Left renal cortex interstitium (tissue), 4 donors: ENCODE measurements at places on chromosomes 1 and 21.

- DNase-seq, result no peak
Observed at GRCh38 chr1:154609398-154610380, 1.7 kb upstream of the ADAR start.

- no peak for DNase-seq
Observed at GRCh38 chr1:178055093-178055492, 38.8 kb upstream of the RASAL2 start.

GRCh38 chr1:94620345-94621031, 78.9 kb upstream of the F3 start:
- no peak for DNase-seq

DNA sequence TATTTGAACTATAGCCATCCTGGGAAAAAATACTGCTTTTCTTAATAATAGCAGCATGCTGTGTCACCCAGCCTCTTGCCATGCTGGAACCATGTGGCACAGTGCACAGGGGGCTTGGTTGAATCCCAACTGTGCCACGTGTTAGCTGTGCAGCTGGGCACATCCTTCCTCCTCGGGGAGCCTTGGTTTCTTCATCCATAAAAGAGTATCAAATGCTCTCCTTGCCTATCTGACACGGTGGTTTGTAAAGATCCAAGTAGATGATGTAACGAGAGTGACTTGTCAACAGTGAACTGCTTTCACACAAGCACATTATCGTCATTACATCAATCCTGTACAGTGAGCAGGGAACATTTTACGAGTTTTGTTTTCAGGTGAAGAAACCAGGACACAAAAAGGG, 24.4 kb downstream of the VASH2 start:
- no peak for DNase-seq

DNA sequence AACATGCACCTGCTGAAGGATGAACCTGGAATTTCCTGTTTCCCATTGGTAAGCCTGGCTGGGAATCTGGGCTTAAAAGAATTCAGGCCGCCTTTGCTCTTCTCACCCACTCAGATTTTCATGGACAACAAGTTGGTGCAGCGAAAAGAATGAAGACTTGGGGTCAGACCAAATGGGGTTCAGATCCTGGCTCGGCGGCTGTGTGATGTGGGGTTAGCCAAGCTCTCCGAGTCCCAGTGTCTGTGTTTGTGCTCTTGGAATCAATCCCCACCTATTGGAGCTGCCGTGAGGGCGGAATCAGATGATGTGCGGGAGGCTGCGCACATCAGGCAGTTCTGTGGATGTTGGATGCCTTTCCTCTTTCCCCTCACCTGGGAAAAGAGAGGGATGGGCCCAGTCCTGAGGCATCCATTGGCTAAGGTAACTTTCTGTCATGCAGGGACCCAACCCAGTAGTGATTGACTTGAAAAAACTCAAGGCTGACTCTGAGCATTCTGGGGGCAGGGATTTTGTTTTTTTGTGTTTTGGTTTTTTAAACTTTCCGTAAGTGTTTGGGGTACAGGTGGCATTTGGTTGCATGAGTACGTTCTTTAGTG, 228.3 kb downstream of the KAZN start:
- no peak for DNase-seq

DNA sequence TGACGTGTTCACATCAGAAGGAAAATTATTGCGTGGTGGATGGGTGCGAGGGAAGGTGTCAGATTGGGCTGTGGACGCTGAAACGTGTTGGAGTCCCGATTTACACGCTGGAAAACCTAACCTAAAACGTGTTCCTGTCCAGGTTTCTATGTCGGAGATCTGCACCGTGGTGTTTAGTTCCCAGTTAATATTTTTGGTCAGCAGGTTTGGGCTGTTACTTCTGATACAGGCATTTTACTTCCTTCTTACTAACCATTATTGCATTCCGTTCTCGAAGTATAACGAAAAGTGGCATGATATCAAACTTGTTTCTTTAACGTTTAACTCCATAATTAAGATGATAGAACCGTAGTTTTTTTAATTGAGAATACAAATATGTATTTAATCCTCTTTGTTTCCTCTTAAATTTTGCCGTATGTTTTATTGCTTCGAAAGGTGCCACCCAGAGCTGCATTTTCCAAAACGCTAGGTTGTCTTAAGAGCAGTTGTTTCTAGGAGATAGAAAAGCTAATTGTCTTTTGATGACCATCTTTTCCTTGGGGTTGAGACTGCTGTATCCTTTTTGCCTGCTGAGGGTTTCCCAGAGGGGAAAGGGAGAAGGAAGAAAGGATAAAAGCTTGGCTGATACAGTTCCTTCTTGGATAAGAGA, 1.3 kb downstream of the ADARB1 start:
- DNase-seq, result no peak

DNA sequence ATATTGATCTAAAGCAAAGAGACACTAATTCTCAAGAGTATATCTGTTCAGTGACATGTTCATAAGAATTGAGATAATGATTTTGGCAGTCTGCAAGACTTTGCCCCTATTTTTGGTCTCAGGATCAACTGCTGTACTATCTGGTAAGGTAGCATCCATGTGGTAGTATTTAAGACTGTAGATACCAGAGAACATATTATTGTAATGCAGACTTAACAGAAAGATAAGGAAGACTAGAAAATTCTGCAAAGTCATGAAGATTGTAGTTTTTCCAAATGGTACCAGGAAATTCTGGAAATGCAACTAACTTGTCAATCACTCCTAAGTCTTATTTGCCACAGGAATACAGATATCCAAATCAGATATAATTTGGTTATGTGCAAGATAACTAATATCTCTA, 35.1 kb downstream of the RNF2 start:
- no peak for DNase-seq

DNA sequence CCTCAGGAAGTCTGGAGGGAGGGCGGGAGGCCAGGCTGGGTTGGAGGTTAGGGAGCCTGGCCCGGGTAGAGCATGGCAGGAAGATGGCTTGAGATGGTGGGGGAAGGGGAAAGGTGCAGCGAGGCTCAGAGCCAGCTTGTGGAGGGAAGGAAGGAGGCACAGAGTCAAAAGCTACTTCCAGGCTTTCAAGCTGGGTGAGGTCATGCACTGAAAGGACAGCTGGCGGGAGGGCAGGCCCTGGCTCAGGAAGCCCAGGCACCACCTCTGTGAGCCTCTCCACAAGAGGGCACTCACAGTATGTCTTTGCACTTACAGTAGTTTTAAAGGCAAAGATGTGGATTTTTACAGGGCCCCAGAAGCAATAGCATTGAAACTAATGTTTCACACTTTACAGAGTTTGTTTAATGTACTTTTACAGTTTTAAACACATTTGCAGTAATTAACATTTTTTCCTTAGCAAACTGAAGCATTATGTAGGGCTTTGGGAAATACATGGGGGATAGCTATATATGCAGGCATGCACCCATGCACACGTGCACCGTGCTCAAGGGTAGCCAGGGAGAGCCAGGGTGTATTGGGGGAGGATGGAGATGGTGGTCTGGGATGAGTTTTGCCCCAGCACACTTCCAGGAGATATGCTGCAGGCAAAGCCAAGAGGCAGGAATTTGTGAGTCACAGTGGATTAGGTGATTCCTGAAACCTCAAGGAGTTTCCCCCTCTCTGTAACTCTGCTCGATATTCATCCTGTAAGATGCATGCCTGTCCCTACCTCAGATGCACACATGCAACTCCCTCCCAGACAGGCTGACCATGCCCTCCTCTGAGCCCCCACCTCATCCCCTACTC, 6.1 kb upstream of the ADAM15 start:
- DNase-seq, result no peak

DNA sequence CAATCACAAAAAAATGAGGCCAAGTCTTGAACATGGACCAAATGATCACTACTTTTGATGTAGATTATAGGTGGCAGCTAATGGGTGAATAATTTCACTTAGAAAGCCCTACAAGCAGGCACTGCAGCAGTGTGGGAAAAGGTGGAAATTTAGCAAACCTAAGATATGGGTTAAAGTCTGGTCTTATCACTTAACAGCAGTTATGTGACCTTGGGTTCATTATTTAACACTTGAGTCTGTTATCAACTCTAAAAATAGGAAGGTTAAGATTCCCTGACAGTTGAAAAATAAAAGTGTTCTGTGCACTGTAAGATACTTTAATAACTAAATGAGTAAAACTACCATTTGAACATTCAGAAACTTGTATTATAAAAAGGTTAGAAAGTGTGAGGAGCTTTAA, 47.5 kb downstream of the SSX2IP start:
- DNase-seq, result no peak

- no peak for DNase-seq
Observed at GRCh38 chr1:25550683-25551310, 7.4 kb downstream of the LDLRAP1 start.
